ENCODE measurements at places on chromosomes 4 and X. TPM values are rescaled to one million over a fixed set of nuclear protein-coding genes. Genes with fewer than 3 reads are reported as not detected.

Gene TMSB15A
- total RNA-seq, result not detected

Gene TSC22D3
- 53.9 TPM for total RNA-seq

Gene RXFP1
- total RNA-seq, result not detected

Gene SPRY1
- 8.2 TPM for total RNA-seq

Gene TEX28
- not detected for total RNA-seq

Gene MAGEA2
- not detected for total RNA-seq

Gene GABRB1
- not detected for total RNA-seq

Gene CXCL10
- 1.3 TPM for total RNA-seq

Gene PNCK
- total RNA-seq, result 1.2 TPM
